ENCODE measurements at places on chromosomes 7 and 10.

- no peak for DNase-seq
These were observed 414.7 kb downstream of the DGKB start for GRCh38 chr7:14487701-14488395.

GRCh38 chr10:76719006-76719405 lies 918.6 kb downstream of the KCNMA1 start:
- DNase-seq = no peak

DNA sequence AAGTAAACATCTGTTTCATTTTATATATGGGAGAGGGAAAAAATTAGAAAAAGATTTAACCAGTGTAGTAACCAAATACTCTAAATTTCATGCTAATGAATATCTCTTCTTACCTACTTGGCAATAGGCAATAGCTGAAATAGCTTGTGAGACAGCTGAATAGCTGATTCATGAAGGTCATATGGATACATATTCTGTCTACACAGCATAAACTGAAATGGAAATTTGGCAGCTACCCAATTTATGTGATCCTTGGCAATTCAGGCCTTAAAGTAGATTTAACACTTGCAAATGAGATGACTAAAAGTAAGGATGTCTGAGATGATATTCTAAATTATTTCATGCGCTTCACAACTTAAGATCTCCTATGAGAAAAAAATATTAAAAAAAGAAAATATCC lies 261.2 kb upstream of the SEMA3A start:
- no peak for DNase-seq

DNA sequence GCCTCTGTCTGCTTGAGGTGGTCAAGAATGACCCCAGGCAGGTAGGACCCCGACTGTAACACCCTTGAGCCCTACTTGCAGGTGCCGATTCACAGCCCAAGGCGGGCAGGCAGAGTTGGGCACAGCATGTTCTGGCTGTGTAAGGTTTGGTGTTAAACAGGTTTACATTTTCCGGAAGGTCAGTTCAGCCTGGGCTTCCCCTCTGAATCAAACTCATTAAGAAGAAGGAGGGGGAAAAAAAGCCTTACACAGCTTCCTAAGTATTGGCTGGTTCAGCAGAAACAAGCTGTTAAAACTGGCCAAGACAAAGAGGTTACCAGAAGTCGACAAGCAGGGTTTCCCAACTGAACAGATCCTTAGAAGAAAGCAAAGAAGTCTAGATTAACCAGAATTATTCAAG lies 132.7 kb downstream of the PRPF18 start:
- DNase-seq = no peak

DNA sequence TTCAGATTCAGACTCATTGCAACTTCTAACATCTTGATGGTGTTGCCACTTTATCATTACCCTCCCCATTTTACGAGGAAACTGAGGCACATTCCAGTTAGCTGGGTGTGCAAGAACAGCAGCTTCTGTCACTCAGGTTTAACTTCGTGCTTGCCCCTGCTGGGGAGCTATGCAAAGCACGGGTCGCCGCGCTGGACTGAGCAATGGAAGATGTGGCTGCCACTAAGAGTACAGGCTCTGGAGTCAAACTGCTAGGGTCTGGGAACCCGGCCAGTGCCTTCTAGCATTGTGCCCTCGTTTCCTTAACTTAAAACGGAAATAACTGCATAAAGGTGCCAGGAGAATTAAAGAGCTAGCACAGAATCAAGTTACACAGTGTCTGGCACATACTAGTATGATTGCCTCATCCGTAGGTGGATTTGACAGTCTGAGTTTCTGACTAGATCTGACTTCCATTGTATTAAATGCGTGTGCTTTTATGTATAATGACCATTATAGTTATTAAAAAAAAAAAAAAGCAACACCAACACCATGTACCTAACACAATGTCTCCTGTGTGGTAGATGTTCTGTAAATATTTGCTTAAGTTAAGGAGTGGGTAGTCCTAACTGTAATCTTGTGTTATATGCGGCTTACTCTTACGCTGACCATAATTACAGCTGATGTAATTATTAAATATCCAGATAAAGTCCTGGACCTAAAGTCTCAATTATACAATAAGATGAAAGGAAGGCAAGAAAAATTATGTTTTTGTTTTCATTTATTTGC lies 842 bp downstream of the ZNF22 start:
- DNase-seq = peak; percentile 41

DNA sequence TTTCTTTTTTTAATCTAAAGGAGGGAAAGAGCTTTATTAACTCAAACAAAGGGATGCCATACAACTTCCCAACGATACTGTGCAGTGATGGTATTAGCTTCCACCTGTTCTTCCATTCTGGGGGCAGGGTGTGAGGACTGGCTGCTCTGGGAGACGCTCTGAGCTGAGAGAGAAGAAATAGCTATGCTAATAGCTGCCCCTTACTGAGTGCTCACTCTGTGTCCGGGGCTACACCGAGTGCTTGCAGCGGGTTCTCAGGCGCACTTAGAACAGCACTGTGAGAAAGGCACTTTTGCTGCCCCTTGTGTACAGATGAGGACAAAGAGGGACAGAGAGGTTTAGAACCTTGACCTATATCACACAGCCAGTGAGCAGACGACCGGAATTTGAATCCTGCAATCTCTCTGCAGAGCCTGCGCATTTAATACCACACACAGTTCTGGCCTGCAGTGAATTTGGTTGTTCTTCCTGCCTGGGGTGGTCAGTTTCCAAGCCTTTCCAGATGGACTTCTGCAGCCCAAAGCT lies 142.2 kb downstream of the PLPP4 start:
- DNase-seq = no peak

DNA sequence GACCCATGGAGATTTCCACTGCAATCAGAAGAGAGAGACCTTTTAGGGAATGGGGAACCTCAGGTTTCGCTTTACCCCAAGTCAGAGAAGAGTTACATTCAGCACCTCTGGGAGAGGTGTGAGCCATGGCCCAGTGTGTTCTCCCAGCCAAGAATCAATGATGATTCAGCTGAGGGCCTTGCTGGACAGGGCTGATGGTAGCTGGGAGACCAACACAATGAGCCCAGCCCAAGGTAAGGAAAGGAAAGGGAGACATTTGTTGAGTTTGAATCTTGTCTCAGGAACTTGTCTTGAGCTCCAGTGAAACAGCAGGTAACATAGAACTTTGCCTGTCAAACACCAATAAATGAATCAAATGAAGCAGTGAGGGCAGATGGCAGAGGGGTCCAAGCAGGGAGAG lies 14.0 kb upstream of the PPIA start:
- DNase-seq = no peak

GRCh38 chr7:77265666-77266065 lies 66.0 kb upstream of the FGL2 start:
- no peak for DNase-seq

GRCh38 chr7:31851119-31851518 lies 164.1 kb downstream of the PPP1R17 start:
- DNase-seq = no peak

DNA sequence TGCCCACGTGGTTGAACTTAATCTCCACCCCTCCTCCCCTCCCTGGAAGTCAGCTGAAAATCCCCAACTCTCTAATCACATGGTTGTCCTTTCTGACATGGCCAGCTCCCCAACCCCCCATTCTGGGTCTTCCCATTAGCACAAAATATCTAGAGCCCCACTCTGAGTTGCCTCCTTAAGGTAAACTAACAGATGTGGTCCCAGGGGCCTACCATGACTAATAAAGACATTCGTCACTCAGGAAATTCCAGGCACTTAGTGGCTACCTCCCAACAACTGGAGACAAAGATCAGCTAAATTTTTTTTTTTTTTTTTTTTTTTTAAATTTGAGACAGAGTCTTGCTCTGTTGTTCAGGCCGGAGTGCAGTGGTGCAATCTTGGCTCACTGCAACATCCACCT lies 21.1 kb downstream of the CCDC126 start:
- no peak for DNase-seq

- DNase-seq = no peak
These were observed 43.5 kb downstream of the CDCA7L start for GRCh38 chr7:21902240-21902639.

GRCh38 chr10:124562425-124563060 lies 100.9 kb downstream of the LHPP start:
- no peak for DNase-seq

- no peak for DNase-seq
These were observed 388.3 kb upstream of the ETV1 start for GRCh38 chr7:14377646-14378266.

DNA sequence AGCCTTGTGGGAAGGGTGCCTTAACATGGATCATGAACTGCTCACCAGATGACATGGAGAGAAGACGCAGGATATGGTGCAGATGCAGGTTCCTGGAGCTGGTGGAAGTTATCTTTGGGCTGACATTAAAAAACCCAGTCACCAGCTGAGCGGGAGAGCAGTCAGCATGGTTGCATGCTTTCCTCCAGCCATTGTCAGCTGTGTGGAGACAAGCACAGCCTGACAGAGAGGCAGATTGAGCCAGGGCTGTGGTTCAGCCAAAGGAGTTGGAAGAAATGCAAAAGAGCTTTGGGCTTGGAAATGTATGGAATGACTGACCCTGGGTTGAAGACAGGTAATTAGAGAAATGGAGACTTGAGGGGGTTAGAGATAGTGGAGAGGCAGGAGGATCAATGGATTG lies 79.7 kb downstream of the CPVL start:
- DNase-seq = no peak

DNA sequence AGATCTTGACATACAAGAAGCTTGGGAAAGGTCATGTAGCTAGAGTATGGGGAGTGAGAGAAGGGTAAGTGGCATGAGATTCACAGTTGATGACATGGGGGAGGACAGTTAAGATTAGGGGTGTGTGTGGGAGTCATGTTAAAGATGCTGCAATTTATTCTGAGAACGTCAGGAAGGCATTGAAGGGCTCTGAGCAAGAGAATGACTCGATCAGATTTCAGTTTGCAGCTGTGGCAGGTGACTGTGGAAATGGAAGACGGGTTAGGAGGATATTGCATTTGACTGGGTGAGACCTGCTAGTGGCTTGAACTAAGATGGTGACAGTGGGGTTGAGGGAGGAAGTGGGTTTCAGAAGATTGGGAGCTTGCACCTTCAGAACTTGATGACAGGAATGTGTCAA lies 5.6 kb downstream of the CDC123 start:
- DNase-seq = no peak

- no peak for DNase-seq
These were observed 64.2 kb upstream of the MEOX2 start for GRCh38 chr7:15750727-15751126.

DNA sequence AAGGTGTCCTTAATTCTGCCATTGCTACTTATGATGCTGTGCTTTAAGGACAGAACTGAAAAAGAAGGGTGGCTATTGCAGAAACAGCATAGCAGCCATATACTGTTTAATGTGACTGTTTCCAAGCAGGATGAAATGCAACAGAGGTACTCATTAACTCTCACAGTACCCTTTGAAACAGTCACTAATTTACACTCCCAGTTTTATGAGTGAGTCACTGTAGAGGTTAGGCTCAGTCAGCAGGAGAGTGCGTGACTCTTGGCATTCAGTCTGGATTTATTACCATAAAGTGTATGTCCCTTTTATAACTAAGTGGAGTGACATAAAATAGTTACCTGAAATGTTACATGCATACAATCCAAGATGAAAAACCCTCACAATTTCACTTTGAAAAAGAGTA lies 27.7 kb downstream of the ALDH18A1 start:
- DNase-seq = no peak

DNA sequence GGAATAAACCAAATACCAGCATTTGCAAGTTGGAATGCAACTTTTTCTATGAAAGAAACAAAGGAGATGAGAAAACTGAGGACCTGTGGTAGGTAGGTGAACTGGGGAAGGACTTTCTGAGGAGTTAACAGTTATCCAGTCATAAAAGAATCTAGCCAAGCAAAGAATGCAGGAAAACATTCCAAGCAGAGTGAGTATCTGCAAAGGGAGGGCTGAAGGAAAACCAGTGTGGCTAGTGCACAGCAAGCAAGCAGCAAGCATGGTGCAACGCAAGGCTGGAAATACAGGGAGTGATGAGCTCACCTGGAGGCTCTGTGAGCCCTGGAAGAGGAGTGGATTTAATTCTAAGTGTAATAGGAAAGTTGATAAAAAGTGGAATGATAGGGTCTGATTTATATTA lies 44.0 kb downstream of the RTKN2 start:
- DNase-seq = no peak

DNA sequence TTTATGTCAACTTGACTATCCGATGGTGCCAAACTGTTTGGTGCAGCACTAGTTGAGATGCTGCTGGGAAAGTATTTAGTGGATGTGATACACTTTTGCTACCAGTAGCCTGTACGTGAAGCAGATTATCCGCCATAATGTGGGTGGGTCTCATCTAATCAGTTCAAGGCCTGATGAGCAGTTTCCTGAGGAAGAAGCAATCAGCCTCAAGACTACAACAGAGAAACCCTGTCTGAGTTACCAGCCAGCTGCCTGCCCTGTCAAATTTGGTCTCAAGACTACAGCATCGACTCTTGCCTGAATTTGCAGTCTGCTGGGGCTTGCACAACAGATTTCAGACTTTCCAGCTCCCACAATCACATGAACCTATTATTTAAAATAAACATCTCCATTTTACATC lies 10.9 kb upstream of the RBP3 start:
- DNase-seq = no peak

DNA sequence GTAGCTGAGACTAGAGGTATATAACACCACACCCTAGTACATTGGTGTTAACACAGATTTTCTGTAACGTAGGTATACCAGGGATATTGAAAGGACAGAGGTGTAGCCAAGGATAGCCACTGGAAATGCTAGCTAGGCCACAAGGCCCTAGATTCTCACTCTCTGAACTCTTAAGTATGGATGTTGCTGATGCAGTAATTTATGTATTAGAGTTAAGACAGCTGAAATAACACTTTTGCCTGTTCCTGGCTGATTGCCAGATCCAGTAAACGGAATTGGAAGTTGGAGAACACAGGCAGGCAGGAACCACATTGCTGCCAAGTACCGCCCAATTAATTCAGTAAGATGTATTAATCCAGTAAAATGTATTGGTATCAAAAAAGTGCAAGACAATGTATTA lies 1.8 kb downstream of the CALU start:
- DNase-seq = no peak

- DNase-seq = no peak
These were observed 111.0 kb downstream of the CDK6 start for GRCh38 chr7:92725161-92725925.

- DNase-seq = no peak
These were observed 3.2 kb downstream of the OPN4 start for GRCh38 chr10:86657396-86658011.
